Inflammatory macrophage treated with lipopolysaccharide for 1 hour (primary cell): ENCODE measurements at places on chromosomes 4 and X.

GRCh38 chr4:148052448-148052847 lies 320.6 kb downstream of the ARHGAP10 start:
- DNase-seq, result no peak

DNA sequence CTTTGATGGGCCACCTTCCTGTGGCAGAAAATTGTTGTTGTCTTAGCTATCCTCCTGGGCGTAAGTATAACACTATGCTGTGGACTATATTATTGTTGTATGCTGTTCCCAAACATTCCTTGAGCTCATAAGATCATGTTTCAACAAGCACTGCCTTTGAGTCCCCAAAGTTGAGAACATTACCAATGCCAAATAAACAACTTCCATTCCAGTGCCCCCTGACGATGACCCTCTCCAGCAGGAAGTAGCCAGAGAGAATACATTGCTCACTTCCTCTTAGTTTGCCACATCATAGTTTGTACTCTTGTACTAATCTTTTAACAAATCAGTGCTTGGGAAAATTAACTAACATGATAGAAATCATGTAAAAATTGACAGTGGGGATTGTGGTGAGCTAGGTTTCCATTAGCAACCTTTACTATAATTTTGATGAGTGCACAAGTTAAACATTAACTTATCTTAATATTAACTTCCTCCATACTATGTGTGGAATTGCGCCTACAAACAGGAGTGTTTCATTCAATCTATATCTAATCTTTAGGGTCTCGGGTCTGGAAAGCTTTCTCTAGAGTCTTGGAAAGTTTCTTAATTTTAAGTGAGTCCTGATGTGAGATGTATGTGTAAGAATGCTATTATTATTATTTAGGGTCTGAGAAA lies 20.3 kb upstream of the DHX15 start:
- DNase-seq, result no peak

DNA sequence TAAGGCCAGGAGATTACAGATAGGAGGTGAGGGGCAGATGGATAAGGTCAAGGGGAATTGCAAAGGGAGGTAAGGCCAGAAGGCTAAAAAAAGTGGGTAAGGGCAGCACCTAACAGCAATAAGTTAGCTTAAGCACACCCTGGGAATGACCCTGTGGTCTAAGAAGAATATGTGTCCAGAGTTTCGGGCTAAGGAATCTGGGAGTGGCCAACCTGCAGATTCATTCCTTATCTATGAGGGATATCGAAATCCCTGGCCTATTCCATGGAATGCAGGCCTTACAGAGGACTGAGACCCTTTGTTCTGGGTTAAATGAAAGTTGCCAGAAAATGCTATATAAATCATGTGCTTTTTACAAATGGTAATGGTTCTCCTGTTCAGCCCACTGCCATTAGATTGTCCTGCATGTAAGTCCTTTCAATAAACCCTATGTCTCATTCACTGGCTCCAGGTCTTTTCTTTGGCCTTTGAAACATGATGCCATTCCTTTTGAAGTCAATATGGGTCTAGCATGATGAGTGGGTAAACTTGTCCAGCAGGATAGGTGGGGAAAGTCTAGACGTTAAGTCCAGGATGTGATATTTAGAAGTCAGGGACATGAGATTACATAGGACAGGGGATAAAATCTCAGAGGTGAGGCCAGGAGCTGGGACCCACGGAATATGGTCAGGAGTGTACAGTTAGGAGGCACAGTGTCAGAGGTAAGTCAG lies 226.2 kb downstream of the TACR3 start:
- DNase-seq, result no peak

DNA sequence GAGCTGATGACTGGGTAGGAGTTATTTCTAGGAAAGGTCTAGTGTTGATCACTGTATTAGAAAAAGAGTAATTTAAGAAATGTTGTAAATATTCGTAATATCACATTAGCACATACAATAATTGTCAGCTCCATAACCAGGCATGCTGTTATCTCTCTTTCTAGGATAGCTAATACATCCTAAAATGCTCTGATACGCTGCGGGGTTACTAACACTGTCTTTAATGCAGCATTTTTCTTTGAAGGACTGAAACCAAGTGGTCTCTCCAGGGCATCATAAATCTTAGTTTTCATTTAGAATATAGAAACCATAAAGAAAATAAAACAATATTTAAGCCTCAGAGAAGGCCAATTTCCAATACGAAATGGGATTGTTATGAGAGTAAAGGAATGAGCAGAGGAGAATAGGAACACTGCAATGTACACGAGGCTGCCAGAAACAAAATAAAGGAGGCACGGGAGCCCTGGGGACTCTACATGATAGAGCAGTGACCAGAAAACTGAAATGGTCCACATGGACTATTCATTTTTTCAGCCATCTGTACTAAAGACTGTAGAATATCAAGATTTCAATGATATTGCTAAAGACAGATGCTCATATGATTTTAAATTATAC lies 1606.7 kb upstream of the AGA start:
- no peak for DNase-seq

- DNase-seq, result no peak
Observed at GRCh38 chr4:152054731-152055130, 293.9 kb upstream of the GATB start.

GRCh38 chrX:119763181-119763580 lies 4.8 kb downstream of the SOWAHD start:
- DNase-seq, result no peak

DNA sequence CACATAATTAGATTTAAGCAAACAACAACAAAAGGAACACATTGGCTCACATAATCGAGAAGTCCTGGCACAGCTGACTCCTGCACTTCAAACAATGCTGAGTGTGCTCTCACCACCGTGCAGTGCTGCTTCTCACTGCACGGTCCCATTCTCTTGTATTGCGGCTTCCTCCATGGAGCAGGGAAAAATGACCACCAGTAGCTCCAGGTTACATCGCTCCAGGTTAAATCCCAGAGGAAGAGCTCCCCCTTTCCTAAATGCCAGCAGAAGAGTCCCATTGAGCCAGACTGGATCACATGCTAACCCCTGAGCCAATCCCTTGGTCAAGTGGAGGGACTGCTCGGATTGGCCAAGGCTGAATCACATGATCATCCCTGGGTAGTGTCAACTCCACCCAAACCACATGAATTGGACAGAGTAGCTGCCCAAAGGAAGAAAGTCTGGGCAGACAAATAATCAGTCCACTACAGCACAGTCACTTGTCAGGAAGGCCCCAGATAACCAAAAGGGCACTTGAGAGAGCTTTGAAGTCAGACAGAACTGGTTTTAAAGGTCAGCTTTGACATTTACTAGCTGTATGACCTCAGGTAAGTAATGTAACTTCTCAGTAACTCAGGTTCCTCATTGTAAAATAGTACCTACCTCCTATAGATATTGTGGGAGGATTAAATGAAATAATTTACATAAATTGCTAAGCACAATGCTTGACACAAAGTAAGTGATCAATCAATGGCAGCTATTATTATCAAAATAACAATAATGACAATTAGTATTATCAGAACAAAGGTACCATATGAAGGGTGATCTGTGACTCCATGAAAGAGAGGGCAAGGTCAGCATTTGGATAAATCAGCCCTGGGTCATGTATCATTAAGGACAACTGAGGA lies 14.3 kb downstream of the TEC start:
- no peak for DNase-seq

- DNase-seq, result no peak
Observed at GRCh38 chrX:100721328-100721727, 10.6 kb downstream of the SYTL4 start.

DNA sequence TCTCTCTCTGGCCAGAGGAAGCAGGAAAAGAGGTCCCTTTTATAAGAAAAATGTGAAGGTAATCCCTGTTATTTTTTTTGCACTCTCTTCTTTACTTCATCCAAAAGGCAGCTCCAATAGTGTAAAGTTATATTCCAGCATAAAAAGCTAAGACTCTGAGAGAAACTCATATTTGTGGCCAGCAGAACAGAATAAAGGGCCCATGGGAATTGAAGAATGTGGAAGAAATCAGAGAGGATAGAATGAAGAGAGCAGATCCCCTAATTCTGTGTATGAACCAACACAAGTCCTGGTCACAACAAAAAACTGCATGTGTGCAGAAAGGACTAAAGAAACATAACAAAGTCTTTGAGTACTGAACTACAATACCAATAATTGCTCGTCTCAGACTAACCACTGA lies 22.3 kb downstream of the RPS6KA6 start:
- no peak for DNase-seq
